ENCODE measurements at places on chromosomes 2 and 18. TPM values are rescaled to one million over a fixed set of nuclear protein-coding genes. Genes with fewer than 3 reads are reported as not detected.

GPR75 gene
- total RNA-seq: 4.1 TPM

UPP2 gene
- total RNA-seq: not detected

FAM110C gene
- 2.6 TPM for total RNA-seq

SAG gene
- total RNA-seq: 0.43 TPM

ABCG8 gene
- total RNA-seq: not detected

DAW1 gene
- total RNA-seq: not detected

CRIM1 gene
- 24.4 TPM for total RNA-seq

XRCC5 gene
- 349 TPM for total RNA-seq

ITGA6 gene
- 26.1 TPM for total RNA-seq

SP5 gene
- 4.4 TPM for total RNA-seq

RPRM gene
- 7.3 TPM for total RNA-seq

SNX17 gene
- 74.7 TPM for total RNA-seq

CNTNAP5 gene
- total RNA-seq: 5.0 TPM

GYPC gene
- total RNA-seq: 13.3 TPM

LNPK gene
- 26.4 TPM for total RNA-seq
